ENCODE measurements at places on chromosomes 7 and 10.
A peak's percentile ranks its signal among the peaks of the same experiment; 100 is the strongest.

DNA sequence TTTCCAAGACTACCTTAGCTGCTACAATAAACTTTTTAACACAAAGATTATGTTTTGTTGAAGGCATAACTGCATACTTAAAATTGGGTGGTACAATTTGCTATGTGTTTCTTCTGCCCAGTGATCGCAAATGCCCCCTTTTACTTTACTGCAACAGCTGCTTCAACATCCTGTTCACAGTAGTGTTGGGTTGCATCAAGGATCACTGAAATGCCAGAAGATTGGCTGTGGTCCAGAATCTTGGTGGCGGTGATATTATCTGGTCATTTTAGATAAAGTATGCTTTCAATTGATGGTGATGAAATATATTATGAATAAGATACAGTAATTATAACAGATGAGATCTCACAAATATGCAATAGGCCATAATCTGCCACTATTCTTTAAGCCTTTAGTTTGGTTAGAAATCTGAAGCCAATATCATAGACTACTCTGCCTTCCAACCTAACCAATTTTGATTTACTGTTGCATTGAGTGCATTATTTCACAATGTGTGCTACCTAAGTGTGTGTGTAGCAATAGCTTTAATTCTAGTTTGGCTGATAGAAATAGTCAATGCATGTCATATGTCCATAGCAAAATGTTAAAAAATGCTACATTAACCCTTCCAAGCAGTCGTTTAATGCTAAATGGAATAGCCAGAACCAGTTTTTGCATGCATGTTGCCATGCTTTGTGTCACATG lies 29.8 kb upstream of the ING3 start:
- no peak for DNase-seq

DNA sequence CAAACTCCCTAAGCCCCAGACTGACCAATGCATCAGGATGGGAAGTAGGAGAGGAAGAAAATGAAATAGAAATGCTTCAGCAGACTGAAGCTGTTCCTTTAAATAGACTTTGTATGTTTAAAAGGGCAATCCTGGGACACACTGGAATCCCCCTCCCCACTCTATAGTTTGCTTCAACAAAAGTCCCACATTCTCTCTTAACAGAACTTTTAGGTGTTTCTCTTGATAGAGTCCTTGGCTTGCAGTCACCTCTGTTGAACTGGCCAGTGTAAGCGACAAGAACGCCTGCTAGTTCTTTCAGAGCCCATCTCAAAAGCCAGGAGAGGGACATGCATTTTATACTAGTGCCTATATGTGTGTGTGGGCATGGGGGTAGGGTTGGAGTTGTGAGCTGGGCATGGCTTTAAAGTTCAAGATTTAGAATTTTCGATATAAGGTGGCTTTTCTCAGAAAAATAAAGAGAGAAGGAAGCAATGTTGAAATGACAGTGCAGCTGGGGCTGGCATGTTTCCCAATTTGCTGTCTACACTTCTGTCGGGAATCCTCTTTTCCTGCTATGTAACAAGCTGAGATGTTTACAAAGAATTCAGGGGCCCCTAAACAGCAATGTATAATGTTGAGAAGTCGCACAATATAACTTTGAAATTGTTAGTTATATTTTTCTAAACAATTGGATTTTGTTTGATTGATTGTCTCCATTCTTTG lies 2.1 kb downstream of the TBX20 start:
- DNase-seq, result no peak

GRCh38 chr10:77051837-77052236 lies 585.8 kb downstream of the KCNMA1 start:
- no peak for DNase-seq

DNA sequence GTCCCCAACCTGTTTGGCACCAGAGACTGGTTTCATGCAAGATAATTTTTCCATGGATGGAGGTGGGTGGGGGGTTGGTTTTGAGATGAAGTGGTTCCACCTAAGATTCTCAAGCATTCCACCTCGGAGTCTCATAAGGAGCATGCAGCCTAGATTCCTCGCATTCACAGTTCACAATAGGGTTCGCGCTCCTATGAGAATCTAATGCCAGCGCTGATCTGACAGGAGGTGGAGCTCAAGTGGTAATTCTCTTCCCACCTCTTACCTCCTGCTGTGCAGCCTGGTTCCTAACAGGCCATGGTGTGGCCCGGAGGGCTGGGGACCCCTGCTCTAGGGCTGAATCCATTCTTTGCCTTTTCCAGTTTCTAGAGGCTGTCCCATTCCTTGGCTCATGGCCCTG lies 19.1 kb upstream of the CDK1 start:
- DNase-seq, result no peak

DNA sequence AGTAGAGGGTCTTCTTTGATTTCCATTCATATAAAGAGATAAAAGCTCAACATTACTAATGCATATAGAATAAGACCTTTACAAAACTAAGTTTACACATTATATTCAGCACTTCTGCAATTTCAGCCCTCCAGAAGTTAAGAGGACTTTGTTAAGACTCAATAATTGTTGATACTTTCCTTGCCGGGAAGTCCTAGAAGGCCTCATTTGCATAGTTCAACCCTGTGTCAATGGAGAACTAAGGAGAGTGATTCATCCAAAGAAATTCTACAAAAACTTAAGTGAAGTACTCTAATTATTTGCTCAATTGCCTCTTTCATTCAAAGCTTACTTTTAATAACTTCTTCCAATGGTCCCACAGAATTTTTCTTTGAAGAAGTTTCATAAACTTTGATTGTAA lies 1060.3 kb upstream of the CELF2 start:
- no peak for DNase-seq

DNA sequence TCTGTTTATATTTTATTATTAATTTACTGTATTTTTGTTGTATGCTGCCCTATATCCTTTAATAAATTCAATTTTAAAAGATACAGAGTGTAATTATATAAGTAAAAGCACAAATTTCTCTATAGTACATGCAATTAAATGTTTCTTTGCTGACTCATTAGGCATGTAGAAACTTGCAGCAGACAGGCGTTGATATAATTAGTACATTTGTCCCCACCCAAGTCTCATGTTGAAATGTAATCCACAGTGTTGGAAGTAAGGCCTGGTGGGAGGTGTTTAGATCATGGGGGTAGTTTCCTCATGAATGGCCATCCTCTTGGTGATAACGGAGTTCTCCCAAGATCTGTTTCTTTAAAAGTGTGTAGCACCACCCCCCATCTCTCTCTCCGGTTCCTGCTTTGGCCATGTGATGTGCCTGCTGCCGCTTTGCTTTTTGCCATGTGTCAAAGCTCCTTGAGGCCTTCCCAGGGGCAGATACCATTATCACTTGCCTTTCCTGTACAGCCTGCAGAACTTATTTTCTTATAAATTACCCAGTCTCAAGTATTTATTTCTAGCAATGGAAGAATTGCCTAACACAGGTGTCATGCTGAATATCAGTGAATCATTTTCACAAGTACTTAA lies 63.7 kb downstream of the TSPAN12 start:
- no peak for DNase-seq

DNA sequence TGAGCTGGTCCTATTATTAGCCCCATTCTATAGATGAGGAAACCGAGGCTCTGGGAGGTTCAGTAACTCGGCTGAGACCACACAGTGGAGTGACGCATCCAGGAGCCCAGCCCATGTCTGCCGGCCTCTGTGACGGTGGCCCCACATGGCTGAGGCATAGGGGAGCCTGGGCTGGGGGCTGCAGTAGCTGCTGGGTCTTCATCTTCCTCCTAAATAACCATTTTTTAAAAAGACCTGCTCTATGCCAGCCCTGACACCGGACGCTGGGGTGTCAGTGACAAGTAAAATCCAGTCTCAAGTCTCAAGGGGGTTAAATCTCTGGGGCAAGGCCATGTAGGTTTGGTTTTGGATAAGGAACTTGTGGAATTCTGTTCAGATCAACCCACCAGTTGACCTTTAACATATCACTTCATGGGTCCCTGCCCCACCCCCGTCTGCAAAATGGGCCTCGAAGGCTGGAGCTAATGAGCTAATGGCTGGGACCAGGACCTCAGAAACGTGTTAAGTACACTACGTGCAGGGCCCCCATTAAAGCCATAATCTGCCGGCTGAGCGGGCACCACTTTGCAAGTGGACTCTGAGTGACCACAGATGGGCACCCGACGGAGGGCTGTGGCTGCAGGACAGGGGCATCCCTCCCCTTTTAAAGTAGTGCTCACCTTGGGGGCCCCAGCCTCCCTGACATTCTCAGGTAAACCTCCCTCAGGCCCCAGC lies 136.5 kb upstream of the UNC5B start:
- DNase-seq, result no peak

GRCh38 chr10:78526347-78526746 lies 492.7 kb downstream of the RPS24 start:
- DNase-seq, result no peak

DNA sequence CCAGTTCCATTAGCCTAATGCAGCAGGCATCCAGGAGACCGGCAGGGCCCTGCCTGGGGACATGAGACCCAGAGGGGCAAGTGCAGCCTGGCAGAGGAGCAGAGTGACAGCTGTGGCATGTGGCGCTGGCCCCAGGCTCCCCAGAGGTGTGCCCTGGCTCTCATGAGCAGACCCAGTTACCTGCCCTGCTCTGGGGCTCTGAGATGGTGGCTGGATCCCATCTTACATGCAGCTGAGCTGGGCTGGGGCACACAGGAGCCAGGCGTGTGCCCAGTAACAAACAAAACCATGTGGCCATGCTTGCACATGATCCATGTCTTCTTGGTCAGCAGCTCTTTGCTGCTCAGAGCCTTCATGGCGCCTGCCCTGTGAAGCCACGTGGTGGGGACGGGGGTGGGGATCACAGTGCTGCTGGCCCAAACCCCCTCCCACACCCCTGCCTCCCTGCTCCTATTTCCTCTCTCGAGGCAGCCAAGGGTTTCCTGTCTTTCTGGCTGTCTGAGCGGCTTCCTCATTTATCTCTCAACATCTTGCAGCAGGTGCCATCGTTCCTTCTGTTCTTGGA lies 40.3 kb upstream of the GTF2I start:
- peak; percentile 59 for DNase-seq

DNA sequence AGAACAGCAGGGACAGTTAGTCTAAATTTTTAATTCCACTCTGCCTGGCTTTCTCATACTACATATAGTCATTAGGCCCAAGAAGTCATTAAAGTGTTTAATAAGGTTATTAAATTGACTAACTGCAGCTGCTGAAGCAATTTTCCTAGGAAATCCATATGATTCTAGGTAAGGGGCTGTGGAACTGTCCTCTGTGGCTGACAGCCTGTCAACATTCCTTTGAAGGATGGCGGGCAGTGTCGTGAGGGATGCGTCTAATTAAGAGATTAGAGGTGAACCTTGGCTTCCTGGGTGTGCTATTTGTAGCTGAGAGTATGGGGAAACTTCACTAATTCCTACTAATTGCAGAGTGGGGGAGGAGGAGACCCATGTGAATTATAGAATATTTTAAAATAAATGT lies 64.6 kb downstream of the SNX10 start:
- no peak for DNase-seq

- no peak for DNase-seq
Observed at GRCh38 chr10:131561897-131562296, 250.4 kb upstream of the TCERG1L start.

- peak; percentile 36 for DNase-seq
Observed at GRCh38 chr10:62047228-62047892, 145.9 kb downstream of the ARID5B start.
